ENCODE measurements at places on chromosomes 3 and 15.

GRCh38 chr15:58308742-58309355 lies 122.9 kb upstream of the LIPC start:
- no peak for DNase-seq

GRCh38 chr3:71247958-71248335 lies 335.6 kb downstream of the FOXP1 start:
- no peak for DNase-seq

DNA sequence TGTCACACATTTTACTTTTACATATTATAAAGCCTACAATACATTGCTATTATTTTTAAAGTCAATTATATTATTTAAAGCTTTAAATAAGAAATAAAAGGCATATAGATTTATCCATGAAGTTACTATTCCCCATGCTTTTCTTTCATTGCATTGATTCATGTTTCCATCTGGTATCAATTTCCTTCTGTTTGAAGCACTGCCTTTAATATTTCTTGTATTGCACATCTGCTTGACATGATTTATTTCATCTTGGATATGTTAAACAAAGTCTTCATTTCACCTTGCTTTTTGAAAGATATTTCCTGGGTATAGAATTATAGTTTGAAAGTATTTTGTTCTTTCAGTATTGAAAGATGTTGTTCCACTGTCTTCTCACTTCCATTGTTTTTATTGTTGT lies 174.3 kb upstream of the MBNL1 start:
- DNase-seq, result peak; percentile 13

- no peak for DNase-seq
These were observed 2.3 kb upstream of the GP5 start for GRCh38 chr3:194401346-194401745.

- no peak for DNase-seq
These were observed 85.2 kb upstream of the HERC1 start for GRCh38 chr15:63918901-63919348.

- no peak for DNase-seq
These were observed 819 bp downstream of the NEK4 start for GRCh38 chr3:52769786-52770455.

GRCh38 chr15:79812541-79812940 lies 84.3 kb downstream of the MTHFS start:
- no peak for DNase-seq

DNA sequence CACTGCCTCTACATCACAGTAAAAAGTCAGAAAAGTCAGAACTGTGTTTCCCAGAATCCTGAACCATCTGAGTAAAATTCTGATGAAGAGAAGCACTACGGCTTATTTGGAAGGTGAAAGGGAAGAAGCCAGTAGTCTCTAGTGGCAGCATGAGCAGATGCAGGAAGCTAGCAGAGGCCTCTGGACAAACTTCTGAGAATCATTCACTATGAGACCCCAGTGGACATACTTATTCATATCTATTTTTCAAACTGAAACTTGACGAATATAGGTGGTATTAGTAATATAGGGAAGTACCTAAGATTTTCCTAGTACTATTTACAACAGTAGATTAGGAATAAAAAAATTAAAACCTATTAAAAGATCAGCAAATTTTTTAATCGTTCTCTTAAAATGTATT lies 272.8 kb upstream of the TTC14 start:
- DNase-seq, result no peak

DNA sequence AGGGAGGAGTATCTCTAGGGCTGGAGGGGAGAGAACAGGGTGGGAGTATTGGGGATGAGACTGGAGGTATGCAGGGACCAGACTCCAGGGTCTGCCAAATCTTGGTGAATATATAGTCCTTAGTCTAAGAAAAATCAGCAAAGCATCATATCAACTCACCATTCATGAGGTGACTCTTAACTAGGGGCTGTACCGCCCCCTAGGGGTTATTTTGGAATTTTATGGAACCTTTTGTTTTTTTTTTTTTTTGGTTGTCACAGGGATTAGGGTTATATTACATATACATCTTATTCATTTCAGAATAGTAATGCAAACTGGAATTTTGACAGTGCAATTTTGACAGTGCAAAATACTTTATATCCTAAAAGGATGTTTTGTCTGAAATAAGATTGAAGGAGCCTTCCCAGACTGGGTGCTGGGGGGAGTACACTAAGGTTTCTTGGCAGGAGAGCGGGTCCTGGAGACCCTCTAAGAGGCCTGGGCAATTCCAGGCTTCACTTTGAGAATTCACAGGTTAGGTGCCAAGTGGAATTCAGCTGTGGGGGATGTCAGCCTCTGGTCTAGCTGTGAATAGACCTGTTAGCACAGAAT lies 7.5 kb downstream of the CMTM7 start:
- peak; percentile 52 for DNase-seq

DNA sequence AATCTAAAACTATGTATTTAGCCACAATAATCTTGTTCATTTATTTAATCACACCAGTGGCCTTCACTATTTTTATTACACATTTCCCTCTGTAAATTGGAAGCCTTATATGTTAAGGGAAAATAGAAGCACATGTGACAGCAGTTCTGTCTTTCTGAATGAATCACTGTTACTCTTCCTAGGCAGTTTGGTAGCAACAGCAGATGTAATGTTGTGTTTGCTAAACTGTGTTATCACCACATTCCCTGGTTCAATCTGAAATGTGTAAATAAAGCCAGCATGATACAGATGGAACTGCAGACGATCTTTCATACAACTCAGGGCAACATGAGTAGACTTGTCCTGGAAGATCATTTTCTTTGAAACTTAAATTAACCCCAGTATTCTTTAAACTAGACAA lies 220.1 kb downstream of the MCTP2 start:
- no peak for DNase-seq

GRCh38 chr3:20556661-20557060 lies 370.7 kb upstream of the SGO1 start:
- no peak for DNase-seq

Data from fibroblast of skin of right quadriceps (primary cell).